Transverse colon (tissue), 4 donors: ENCODE measurements at places on chromosomes 16 and 17.

- DNase-seq, result no peak
Observed at GRCh38 chr17:34135841-34136240, 119.2 kb upstream of the CCL2 start.

GRCh38 chr17:9255833-9256232, 234.5 kb downstream of the NTN1 start:
- DNase-seq, result no peak

GRCh38 chr16:82655072-82655714, 28.4 kb downstream of the CDH13 start:
- DNase-seq, result peak; percentile 45

DNA sequence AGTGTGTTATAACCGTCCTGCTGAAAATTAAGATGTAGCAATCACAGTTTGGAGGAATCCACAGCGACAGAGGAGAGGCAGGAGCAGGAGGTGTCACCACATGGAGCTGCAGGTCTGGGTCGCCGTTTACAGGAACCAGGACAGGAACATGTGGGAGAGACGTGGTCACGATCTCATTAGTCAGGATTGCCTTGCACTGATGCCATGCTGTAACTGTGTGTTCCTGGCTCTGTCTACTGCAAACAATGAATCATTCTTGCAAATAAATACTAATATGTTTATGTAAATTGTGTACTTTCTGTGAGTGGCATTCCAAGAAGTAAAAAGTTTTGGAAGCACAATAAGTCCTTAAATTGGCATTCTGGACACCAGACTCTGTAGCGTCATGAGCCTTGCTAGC, 271.8 kb downstream of the CPPED1 start:
- no peak for DNase-seq

DNA sequence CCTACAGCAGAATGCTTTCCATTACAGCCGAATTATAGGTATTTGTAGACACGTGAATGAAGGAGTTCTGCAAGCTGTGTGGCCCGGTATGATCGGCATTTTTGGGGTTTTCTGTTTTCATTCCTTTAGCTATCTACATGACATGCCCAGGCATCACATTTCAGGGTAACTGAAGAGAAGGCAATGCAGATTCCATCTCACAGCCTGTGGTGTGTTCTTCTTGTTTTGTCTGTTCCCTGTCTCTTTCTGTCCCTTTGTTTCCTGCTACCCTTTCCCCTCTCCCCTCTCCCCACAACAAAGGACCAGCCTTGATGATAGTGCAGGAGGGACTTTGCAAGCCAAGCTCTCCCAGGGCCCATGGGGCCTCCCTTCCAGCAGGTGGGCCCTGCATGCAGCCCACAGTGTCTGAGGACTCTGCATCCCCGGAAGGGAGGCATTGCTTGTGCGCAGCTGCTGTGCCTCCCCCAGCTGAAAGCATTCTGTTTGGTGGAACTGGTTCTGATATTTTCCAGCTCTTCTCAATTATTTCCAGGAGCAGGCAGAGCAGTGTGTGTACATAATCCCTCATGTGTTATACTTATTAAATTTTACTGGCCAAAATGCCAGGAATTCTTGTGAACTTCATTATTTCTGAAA, 207.4 kb downstream of the RPTOR start:
- no peak for DNase-seq

GRCh38 chr16:62872339-62872738, 836.1 kb upstream of the CDH8 start:
- no peak for DNase-seq

DNA sequence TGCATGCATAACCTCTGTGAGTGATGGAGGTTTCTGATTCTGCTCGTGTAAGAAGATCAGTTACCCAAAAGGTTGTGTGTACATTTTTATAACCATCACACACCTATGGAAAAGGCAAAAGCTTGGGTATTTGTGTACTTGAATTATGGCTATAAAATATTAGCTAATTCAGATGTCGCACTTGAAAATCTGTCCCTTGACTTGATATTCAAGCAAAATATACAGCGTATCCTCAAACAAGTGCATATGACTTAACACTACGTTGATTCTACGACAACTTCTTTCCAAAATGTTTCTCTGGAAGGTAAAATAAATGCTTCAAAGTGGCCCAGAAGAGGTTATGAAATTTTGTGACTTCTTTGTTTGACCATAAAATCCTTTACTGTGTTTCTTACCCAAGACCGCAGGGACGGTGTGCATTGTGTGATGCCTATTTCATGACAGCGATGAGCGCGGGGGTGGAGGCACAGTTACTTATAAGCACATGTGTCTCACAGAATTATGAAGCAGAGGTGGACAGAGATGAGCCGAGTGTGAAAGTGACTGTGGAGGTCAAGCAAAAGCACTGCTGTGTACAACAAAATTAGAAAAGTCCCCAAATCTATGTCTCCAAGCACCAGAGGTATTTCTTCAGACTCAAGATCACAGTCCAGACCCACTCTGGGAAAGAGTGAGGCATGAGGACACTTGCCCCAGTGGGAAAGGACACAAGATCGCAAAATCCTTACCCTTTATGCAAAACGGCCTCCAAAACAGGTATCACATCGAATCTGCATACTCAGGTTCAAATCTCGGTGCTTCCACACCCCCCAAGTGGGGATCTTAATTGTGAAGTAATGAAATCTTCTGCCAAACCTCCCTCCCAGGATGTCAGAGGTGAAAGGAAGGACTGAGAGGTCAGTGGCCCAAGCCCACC, 4.1 kb upstream of the HOXB9 start:
- no peak for DNase-seq

- DNase-seq, result no peak
Observed at GRCh38 chr16:82016964-82017363, 5.7 kb upstream of the SDR42E1 start.

DNA sequence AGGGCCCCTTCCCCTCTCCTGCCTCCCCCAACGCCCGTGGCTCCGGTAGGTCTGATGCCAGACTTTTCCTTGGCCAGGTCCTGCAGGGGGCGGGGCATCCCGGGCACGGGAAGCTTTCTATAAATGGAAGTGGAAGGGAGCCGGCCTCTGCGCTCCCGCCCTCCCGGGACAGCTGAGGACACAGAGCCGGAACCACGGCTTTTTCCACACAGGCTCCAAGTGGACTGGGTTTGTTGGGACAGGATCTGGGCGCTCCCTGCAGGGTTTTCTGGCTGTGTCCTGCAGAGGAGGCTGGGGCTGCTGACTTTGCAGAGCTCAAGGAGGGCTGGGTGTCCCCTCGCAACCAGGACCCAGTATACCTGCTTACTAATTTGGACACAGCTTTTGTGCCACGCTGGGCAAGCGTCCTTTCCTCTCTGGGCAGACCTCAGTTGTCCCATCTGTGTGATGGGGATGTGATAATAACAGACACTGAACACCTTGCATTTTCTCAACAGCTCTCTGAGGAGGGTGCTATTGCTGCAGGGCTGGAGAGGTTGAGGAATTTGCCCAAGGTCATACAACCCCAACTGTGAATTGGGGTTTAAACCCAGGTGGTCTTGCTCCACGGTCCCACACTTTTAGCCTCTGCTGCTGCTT, 1.8 kb downstream of the TNS4 start:
- peak; percentile 92 for DNase-seq

GRCh38 chr17:77163001-77163400, 22.2 kb downstream of the SEC14L1 start:
- DNase-seq, result peak; percentile 35

DNA sequence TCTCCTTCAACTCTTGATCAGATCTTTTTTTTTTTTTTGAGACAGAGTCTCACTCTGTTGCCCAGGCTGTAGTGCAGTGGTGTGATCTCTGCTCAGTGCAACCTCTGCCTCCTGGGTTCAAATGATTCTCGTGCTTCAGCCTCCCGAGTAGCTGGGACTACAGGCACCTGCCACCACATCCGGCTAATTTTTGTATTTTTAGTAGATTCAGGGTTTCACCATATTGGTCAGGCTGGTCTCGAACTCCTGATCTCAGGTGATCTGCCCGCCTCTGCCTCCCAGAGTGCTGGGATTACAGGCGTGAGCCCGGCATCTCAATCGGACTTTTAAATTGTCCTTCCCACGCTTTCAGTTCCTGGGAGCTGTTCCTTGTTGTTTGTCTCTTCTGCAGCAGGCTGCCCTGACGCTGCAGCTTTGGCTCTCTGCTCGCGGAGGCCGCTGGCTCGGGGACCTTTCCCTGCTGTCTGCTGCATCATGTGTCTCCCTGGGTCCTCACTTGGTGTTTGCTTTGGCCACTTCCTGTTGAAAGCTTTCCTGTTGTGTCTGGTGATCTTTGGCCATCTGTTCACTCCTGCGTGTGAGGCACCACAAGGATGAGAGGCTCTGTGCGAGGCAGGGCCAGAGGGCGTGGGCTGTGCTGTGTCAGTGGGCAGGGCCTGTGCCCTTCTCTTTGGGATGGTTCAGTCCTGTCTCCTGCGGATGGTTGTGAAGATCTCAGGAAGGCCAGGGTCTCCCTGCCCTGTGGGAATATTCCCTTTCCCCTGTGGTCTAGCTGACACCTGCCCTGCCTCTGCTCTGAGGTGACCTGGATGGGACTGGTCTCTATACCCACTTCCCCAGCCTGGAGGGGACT, 18.4 kb upstream of the CAPN15 start:
- peak; percentile 48 for DNase-seq
